A549 treated with ZK216348 at 1 μM for 4 hours (cell line): ENCODE measurements at places on chromosomes 3 and 15. TPM values are rescaled to one million over a fixed set of nuclear protein-coding genes. Genes with fewer than 3 reads are reported as not detected.

ATP13A5 gene
- not detected in 5 replicates for total RNA-seq

SLC22A13 gene
- total RNA-seq = 0.13 TPM in 1 of 5 replicates, not detected in the others

ANKUB1 gene
- not detected in 5 replicates for total RNA-seq

C2CD4B gene
- total RNA-seq = 0.16 to 0.46 TPM (median 0.21 TPM) in 3 of 5 replicates, not detected in the others

ABI3BP gene
- total RNA-seq = 0.98 to 1.8 TPM (median 1.6 TPM) in 5 replicates

CP gene
- 4.1 to 7.0 TPM (median 6.2 TPM) in 5 replicates for total RNA-seq

SHC4 gene
- 0.54 to 1.4 TPM (median 0.80 TPM) in 5 replicates for total RNA-seq

CELF6 gene
- total RNA-seq = 0.07 to 0.25 TPM (median 0.15 TPM) in 5 replicates

SLC28A2 gene
- total RNA-seq = not detected in 5 replicates

CEP63 gene
- 11.7 to 25.7 TPM (median 13.3 TPM) in 5 replicates for total RNA-seq
